GM12892 (cell line): ENCODE measurements at places on chromosomes 16 and 17.

- DNase-seq, result no peak
Measured at GRCh38 chr17:56656701-56657327, 63.3 kb downstream of the NOG start.

DNA sequence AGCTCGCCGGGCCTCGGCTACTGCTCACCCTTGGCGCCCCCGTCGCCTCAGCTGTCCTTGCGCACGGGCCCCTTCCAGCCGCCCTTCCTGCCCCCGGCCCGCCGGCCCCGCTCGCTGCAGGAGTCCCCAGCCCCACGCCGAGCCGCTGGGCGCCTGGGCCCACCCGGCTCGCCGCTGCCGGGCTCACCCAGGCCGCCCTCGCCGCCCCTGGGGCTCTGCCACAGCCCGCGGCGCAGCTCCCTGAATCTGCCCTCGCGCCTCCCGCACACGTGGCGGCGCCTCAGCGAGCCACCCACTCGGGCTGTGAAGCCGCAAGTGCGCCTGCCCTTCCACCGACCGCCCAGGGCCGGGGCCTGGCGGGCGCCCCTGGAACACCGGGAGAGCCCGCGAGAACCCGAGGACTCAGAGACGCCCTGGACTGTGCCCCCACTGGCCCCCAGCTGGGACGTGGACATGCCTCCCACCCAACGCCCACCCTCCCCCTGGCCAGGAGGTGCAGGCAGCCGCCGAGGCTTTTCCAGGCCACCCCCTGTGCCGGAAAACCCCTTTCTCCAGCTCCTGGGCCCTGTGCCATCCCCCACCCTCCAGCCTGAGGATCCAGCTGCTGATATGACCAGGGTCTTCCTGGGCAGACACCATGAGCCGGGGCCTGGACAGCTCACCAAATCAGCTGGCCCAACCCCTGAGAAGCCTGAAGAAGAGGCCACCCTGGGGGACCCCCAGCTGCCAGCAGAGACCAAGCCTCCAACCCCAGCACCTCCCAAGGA, 12.8 kb downstream of the MYO15A start:
- no peak for DNase-seq

GRCh38 chr17:42821176-42821575, 2.9 kb downstream of the BECN1 start:
- no peak for DNase-seq

DNA sequence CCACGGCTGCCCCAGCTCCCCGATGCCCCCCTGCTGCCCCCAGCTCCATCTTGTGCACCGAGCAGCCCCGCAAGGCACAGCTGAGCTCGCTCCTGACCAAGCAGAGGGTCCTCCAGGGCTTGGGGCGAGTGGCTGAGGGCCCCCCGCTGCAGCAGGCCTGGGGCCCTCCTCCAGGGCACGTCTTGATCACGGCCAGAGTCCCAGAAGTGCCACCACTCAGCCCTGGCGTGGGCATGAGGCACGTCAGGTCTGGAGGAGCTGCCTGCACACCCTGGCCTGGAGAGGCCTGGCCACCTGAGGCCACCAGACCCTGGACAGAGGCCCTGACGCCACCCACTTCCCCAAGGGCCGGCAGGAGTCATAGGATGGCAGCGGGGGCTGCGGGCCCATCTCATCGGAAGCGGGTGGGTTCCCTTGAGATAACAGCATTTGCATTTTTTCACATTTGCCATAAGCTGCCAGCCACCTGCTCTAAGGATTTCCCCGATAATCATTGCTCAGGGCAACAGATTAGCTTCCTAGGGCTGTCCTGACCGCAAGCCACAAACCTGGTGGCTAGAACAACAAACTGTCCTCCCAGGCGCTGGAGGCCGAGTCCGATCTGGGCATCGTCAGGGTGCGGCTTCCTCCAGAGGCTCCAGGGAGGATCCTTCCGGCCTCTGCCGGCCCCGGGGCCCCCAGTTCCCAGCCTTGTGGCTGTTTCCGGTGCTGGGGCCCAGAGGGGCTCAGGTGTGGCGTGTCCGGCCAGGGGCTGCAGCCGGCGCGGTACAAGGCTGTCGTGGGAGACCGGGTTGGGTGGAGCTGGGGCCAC, 23.9 kb upstream of the C1QTNF8 start:
- DNase-seq, result no peak

- no peak for DNase-seq
Measured at GRCh38 chr17:33421933-33422332, 128.8 kb upstream of the ASIC2 start.

DNA sequence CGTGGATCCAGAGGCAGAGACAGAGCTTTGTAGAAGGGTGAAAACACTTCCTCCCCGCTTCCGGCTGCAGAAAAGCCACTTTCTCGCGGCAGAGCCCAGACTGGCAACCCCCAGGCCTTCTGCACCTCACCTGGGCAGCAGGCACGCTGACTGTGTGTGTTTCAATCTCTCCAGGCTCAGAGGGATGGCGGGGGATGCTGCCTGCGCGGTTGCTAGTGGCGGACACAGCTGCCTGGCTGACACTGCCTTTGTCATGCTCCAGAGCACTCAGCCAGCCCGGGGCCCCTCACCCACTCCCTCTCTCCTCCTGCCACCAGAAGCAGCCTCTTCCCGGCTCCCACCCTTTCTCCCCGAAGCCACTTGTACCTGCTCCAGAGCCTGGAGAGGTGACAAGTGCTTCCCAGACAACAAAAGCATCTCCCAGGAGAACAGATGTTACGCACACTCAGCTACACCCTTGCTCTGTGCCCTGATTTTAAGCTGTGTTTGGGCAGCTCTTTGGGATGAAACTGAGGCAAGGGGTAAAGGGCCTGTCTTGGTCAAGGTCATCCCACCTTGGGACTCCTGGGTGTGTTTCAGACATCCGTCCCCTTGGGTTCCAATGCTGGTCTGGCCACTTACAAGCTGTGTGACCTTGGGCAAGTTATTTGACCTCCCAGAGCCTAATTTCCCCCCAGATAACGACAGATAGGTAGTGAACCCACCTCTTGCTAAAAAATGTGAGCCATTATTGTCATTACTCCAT, 9.2 kb upstream of the GLIS2 start:
- DNase-seq, result no peak

- DNase-seq, result no peak
Measured at GRCh38 chr16:57486858-57487834, 853 bp upstream of the DOK4 start.

DNA sequence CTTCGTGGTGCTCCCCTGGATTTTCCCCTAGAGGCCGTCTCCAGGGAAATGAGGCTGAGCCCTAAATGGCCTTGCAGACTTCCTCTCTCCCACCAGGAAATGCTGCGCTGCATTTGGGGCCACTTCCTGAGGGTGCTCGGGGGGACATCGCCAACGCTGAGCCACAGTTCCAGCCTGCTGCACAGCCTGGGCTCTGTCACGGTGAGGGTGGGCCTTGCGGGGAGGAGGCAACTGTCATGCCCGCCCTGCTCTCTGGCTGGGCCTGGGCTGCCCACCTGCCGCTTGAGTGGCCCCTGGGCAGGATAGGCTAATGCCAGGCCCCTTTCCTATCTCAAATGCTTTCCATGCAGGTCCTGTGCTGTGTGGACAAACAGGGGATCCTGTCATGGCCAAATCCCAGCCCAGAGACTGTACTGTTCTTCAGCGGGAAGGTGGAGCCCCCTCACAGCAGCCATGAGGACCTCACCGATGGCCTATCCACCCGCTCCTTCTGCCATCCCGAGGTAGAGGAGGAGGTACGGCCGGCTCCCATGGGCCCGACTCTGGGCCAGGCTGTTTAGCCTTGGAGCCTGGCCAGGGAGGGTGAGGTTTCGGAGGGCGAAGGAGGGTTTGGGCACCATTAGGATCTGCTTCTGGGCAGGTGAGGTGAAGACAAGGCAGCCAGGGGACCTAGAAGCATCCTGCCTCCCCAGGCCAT, 24.2 kb downstream of the CASKIN2 start:
- DNase-seq, result no peak

- no peak for DNase-seq
Measured at GRCh38 chr16:1311212-1311737, 1.8 kb downstream of the UBE2I start.

DNA sequence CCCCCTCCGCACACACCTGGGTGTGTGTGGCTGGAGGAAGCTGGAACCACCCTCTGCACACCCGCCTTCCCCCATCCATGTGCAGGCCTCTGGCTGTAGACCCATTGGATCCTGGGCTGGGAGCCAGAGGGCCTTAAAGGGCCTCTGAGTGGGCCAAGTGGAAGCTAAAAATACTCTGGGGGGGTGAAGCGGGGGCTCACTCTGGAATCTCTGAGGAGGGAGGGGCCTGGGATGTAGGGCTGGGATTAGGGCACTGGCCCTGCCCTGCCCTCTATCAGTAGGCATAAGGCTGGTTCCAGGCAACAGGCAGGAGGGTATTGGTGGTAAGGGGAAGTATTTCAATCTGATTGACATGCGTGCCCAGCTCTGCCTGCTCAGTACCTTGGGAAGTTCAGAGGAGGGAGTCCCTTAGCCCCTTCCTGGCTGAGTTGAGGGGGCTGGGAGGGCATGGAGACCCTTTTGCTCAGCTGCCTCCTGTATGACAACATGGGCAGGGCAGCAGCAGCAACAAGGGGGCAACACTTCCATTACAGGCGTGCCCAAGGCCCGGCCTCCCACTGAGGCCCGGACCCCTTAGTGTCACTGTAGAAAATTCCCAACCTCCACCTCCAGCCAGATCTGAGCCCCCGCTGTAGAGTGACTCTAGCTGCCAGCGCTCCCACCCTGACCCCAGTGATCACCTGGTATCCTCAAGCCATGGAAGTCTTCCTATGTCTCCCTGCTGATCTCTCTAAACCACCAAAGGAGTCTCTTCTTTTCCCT, 5.2 kb downstream of the ITGA3 start:
- DNase-seq, result no peak

- DNase-seq, result no peak
Measured at GRCh38 chr16:3988824-3989223, 108.3 kb upstream of the CREBBP start.

- no peak for DNase-seq
Measured at GRCh38 chr17:8005967-8006730, 3.7 kb downstream of the GUCY2D start.

GRCh38 chr17:75638893-75639292, 5.7 kb downstream of the SMIM5 start:
- no peak for DNase-seq

GRCh38 chr16:64162613-64163375, 959.1 kb downstream of the CDH11 start:
- no peak for DNase-seq
